Activated CD8-positive, alpha-beta memory T cell treated with anti-CD3 and anti-CD28 coated beads, Interleukin-2, amount 50 U/mL, for 4 hours (primary cell): ENCODE measurements at places on chromosomes 16 and 17.

DNA sequence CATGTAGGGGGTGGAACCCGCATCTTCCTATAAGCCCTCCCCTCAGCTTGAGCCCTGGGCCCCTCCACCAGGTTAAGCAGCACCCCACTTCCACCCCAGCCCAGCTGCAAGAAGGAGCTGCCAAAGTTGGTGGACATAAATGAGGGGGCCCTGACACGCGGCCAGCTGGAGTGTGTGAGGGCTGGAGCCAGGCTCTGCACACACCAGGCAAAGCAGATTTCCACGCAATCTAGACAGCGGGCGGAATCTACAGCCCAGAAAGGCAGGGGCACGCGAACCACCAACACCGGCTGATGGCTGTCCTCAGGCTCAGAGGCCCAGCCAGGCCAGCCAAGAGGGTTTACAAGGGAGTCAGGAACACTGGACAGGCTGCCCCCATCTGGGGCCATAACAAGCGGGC, 171.2 kb downstream of the ZNF423 start:
- DNase-seq = no peak

DNA sequence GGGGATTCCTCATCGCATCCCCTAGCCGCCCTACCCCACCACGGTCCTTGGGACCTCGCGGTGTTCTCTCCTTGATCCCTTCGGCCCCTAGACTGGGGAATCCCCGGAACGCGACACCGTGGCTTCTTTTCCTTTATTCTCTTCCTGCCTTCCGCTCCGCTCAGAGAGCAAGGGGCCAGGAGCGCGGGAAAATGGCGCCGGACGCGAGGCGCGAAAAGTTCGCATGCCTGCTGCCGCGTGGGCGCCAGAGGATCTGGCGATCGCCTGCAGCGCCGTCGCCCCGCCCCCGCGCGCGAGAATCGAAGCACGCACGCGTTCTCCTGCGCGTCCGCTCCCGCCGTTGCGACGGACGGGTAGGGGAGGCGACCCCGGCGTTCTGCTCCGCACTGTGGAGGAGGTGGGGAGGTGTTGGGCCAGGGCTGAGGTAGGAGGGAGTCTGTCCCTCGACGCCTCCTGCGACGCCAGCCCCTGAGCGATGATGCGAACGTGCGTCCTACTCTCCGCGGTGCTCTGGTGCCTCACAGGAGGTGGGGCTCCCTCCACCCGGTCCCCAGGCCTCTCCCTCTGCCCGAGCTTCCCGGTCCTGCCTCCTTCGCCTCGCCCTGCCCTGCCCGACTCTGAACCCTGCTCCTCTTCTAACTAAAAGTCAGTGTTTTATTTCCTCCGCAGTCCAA, at the start of gene ZPBP2:
Gene ZPBP2 (plus strand): TSS at position 323 of the 674 bp plus-strand sequence. CDS start 153 bp downstream, at position 476.
- DNase-seq = peak; percentile 46

DNA sequence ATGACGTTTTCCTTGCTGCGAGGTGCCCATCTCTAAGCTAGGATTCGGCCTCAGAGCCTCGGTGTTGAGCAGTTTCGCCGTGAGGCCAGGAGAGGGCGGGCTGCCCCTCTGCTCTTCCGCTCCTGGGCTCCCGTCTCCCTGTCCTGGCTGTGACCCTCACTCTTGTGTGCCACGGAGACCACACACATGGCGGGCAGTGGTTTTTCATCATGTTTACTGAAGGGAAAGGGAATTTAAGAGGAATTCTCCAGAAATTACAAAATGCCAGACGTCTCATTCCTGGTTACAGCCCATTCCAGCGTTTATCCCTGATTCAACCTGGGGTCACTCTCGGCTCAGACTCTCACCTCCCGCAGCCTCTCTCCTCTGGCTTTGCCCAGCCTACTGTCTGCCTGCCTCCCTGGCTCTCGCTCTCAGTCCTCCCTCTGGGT, 96.8 kb upstream of the ELAC2 start:
- DNase-seq = no peak

DNA sequence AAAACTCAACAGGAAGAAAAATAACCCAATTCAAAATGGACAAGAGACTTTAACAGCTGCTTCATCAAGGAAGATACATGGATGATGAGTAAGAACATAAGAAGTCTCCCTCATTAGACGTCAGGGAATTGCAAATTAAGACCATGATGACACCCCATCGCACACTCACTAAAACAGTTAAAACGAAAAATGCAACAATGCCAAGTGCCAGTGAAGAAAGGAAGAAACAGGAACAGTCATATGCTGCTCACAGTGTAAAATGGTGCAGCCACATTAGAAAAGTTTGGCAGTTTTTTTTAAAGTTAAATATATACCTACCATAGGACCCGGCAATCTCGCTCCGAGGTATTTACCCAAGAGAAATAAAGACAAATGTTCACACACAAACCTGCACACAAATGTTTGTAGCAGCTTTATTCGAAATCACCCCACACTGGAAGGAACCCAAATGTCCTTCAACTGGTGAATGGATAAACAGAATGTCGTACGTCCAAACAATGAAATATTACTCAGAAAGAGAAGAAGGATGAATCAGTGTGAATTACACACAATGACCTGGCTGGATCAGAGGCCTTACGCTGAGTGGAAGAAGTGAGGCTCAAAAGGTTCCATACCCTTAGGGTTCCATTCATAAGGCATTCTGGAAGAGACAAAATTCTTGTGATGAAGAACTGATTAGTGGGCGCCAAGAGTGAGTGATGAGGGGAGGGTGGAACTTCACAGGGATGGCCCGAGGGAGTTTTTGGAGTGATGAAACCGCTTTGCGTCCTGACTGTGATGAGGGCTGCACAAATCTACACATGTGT, 110.3 kb downstream of the C16orf95 start:
- no peak for DNase-seq

- DNase-seq = no peak
Measured at GRCh38 chr17:82603981-82604448, 44.2 kb downstream of the WDR45B start.

DNA sequence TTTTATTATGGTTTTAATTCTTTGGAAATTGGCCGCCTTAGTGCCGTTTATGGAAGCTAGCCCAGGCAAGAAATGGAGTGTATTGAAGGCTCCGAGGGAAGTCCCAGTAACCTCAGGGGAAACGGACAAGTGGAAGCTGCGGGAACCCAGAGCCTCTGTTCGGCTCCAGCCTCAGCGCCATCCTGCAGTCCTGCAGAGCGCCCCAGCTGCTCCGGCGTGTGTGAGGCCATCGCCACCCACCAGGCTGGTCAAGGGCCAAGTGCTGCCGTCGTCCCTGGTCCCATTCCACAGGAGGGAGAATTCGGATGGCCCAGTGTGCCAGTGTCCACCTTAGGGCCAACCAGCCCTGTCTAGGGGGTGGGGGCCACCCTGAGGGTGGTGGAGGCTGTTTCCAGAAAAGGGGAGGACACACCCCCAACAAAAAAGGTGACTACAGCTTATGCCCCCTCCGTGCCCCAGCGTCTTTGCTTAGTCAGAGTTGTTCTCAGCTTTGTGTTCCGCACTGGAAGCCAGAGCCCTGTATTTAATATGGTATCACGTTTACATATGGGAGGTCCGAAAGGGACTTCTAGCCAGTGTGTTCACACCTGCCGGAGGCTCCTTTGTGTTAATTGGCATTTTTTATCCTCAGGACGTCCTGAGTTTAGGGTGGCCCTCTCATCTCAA, 13.0 kb downstream of the MGRN1 start:
- DNase-seq = no peak

- DNase-seq = no peak
Measured at GRCh38 chr17:33112763-33113162, 121.1 kb downstream of the SPACA3 start.

GRCh38 chr16:349211-349610, 3.3 kb downstream of the AXIN1 start:
- DNase-seq = no peak

DNA sequence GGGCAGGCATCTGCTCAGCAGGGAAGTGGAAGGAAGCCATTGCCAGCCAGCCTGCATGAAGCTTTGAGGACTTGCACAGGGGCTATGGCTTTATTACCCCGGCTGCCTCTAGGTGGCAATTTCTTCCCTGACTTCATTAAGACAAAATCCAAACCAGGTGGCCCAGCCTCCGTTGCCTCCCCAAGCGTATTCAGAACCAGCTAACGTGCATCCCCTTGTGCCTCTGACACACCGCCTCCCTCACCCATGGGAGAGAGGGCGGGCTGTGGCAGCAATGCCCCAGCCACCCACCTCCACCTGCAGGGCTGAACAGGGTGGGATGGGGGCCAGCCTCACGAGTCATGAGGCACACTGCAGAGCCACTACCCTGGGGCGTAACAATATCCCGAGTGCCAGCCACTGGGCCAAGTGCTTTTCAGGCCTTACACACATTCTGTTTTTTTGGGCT, 6.8 kb downstream of the KIFC3 start:
- DNase-seq = peak; percentile 38

- DNase-seq = no peak
Measured at GRCh38 chr16:88759245-88759975, 25.6 kb downstream of the PIEZO1 start.

DNA sequence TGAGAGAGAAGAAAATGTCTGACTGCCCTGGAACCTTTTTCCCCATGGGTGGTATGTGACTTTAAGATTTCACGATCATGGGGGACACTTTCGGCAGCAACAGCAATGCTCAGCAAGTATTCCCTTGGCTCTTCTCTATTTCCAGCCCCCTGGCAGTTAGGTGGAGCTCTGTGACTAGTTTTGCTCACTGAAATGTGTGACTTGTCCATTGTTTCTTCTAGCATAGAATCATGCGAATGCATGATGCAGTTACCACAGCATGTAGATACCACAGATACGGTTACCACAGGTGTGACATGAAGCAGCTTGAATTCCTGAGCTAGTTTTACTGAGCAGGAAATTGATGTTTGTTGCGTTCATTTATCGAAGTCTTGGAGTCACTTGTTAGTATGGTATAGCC, 1034.5 kb upstream of the EEF2KMT start:
- no peak for DNase-seq

- DNase-seq = no peak
Measured at GRCh38 chr16:52466994-52467393, 79.9 kb downstream of the TOX3 start.

DNA sequence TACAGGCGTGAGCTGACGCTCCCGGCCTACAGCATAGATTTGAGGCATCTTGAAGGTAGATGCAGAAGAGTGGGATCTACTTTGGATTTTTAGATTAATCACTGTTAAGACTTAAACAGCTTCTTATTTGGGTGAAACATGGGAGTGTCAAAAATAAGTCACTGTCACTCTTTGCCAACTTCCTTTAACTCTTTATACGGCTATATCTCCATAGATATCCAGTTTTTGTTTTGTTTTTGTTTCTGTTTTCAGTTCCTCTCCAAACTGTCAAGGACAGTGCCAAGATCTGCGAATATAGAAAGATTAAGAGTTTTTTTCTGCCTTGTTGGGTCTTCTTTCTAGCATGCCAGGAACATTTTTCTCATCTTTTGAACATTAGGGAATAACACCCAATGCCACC, 706.1 kb downstream of the WWOX start:
- no peak for DNase-seq

- no peak for DNase-seq
Measured at GRCh38 chr17:1733759-1734158, 8.9 kb upstream of the SERPINF2 start.

DNA sequence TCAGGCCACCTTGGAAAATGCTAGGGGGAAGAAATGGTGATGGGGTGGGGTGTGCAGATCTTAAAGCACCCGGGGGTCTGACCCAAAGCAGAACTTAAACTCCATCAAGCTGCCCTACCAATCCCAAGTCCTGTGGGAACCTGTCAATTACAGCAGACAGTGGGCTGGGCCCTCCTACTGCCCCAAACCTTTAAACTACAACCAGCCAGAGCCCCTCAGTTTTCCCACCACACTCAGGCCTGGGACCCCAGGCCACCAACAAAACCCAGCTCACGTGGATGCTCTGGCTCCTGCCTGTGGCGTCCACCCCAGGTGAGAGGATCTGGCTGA, 2.7 kb downstream of the MYO18A start:
- no peak for DNase-seq

DNA sequence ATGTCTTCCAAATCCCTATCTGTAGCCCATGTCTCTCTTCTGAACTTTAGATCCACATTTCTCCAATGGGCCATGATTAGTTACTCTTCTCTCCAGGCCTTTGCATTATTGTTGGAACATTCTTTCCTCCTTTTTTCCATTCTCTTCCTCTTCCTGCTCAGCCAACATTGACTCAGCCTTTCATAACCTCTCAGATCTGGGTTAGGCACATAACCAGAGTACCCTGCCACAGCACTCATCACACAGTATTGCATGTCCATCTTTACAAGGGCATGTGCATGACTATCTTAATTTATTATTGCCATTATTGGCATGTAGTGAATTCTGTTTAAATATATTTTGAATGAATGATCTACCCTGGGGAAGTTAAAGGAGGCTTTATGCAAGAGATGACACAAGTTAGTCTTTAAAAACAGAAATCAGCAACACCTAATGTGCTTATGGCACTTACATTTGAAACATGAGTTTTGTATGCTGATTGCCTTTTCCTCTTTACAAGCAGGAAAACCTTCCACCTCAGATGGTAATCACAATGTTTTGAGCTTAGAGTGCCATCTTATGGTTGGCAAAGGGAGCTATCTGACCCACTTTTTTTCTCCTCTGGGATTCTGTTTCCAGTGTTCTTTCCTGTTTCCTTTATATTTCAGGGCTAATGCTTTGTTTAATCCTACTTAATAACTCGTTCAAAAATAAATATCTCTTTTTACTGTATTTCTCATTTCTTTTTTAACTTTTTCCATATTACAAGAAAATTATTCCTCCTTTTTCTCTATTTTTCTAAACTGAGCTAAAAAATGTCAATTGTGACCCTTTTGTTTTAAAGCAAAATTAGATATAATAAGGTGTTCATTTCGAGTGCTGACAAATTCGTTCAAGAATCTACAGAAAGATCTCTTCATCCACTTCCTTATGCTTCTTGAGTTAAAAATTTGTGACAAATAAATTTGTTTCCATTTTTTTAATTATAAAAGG, 151.0 kb upstream of the RBL2 start:
- no peak for DNase-seq

- no peak for DNase-seq
Measured at GRCh38 chr17:13702266-13702665, 100.5 kb upstream of the HS3ST3A1 start.

DNA sequence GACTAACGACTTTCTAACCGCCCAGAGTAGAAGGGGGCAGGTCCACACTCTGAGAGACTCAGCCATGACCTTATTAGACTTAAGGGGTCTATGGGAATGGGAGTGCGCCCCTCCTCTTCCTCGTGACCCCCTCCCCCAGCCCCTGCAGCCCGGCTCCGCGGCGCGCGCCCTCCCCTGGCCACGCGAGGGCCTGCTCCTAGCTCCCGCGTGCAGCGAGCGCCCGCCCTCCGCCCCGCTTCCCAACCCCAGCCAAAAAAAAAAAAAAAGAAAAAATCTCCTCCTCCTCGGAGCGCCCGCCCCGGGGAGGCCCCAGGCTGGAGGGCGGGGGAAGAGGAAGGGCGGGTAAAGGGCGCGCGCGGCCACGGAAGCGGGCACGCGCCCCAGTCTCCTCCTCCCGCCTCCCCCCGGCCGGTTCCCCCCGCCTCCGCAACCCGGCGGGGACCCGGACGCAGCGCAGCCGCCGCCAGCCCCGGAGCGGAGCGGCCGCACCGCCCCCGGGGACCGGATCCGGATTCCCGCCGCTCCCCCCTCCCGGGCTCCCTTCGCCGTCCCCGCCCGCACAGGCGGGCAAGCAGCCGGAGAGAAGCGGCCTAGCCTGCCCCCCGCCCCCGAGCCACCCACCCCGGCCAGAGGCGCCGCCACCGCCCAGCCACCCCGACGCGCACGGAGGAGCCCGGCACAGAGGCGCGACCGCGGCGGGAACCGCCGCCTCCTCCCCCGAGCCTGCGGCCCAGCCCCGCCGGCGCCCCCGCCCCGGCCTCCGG, 949 bp downstream of the UBTF start:
- peak; percentile 87 for DNase-seq
